ENCODE measurements at places on chromosomes 6 and 20. TPM values are rescaled to one million over a fixed set of nuclear protein-coding genes. Genes with fewer than 3 reads are reported as not detected.

DNA sequence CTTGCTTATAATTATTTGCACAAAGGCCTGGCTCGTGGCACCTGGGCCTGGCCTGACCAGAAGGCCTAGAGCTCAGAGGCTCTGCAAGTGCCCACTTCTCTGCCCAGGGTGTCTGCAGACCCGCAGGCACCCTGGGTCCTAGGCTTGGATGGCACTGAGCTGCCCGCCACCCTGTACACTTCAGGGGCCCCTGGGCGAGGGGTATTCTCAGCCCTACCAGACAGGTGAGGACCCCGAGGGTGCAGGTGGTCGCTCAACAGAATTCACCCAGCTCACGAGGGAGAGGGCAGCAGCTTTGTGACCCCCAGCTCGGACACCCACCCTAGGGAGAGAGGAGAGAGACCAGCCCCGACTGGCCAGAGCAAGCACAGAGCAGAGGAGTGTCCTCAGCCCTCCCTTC, 83.9 kb downstream of the RIPOR3 start:
- DNase-seq: no peak
- no peaks in the 10 kb centered on the region for H3K36me3 ChIP-seq
- no peak overlapping the region for H3K27ac ChIP-seq
- no peaks in the 10 kb centered on the region for H3K4me1 ChIP-seq
- no peak overlapping the region for H3K4me3 ChIP-seq

GRCh38 chr20:61234224-61234890, 17.7 kb upstream of the CDH4 start:
- H3K4me1 ChIP-seq: no peaks in the 10 kb centered on the region
- H3K4me3 ChIP-seq: no peak overlapping the region
- H3K36me3 ChIP-seq: no peaks in the 10 kb centered on the region
- no peak overlapping the region for H3K27ac ChIP-seq
- H3K27me3 ChIP-seq: peaks cover 14% of the 10 kb centered on the region

DNA sequence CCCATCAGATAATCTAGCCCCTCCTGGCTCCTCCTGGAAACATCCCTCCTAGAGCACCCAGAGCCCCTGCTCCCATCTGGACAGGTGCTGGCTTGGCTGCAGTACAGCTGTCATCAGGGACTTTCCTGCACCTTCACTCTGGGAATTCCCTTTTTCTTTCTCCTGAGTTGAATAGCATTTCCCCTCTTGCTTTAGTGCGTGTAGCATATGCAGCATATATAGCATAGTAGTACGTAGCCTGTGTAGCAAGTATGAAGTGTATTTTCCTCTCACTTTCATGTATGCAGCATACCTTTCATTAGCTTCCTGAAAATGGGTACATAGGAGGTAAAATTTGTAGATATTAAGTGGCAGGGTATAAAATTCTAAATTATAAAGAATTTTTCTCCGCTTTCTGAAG, 352.9 kb downstream of the ESR1 start:
- DNase-seq: no peak
- no peak overlapping the region for H3K4me3 ChIP-seq
- no peaks in the 10 kb centered on the region for H3K4me1 ChIP-seq
- no peak overlapping the region for H3K27ac ChIP-seq
- H3K36me3 ChIP-seq: no peaks in the 10 kb centered on the region

Gene RBM12
- 40.1 TPM for total RNA-seq

Data from breast epithelium (tissue), 4 donors.